Activated CD8-positive, alpha-beta memory T cell treated with anti-CD3 and anti-CD28 coated beads for 1 hour (primary cell): ENCODE measurements at places on chromosomes 2 and 18.

- DNase-seq = peak; percentile 64
Measured at GRCh38 chr18:77132369-77133050, at the start of gene MBP. Gene MBP, minus strand, starts transcription at chr18:77132783. Its CDS starts 27,522 bp downstream, at chr18:77105261.

GRCh38 chr18:43605224-43605623 is 327.9 kb upstream of the SYT4 start:
- DNase-seq = no peak

DNA sequence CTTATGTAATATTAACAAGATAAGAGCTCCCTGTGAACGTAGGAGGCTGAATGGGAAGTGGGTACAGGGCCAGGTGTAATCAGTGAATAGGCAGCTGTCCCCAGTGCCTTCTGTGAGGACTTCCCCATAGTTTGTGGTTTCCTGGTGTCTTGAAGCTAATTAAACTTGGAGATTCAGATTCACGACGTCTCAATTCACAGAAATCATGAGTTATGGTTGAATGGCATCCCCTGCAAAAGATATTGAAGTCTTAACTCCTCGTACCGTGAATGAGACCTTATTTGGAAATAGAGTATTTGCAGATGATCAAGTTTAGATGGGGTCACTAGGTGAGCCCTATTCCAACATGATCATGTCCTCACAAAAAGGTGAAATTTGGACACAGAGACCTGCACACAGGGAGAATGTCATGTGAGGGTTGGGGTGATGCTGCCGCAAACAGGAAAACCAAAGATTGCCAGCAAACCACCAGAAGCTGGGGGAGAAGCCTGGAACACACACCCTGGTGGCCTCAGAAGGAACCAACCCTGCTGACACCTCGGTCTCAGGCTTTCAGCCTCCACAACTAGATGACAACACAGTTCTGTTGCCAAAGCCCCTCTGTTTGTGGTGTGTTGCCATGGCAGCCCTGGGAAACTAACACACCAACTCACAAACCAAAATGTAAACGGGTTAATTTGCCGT is 13.2 kb downstream of the ARL4C start:
- DNase-seq = peak; percentile 66

- DNase-seq = no peak
Measured at GRCh38 chr2:178700136-178700535, 107.1 kb downstream of the TTN start.

DNA sequence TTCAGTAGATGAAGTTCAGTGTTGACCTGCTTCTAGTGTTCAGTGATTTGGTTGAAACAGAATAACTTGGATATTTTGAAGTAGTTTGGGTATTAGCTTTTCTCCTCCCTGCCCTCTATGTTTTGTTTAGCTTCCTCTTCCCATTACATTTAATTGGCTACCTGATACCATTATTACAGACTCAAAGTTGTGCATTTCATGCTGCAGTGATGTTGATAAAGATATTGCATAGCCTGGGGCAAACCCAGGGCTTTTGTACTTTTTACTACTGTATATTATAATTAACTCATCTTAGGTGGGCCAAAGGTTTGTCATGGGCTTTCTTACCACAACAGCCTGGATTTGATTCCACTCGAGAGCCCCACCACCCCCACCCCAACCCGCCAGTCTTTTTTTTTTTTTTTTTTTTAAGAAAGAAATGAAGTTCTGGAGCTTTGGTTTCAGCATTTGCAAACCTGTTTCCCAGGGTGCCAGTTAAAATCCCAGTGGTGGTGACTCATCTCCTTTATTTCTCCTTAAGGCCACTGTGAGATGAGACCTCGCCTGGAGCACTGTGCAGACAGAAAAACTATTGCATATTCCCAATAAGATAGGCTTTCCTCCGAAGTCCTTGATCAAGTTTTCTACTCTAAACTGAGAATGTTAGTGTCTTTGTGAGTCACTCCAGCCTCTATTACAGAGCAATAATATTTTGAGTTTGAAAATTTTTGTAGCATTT is 393.7 kb upstream of the FANCL start:
- no peak for DNase-seq

DNA sequence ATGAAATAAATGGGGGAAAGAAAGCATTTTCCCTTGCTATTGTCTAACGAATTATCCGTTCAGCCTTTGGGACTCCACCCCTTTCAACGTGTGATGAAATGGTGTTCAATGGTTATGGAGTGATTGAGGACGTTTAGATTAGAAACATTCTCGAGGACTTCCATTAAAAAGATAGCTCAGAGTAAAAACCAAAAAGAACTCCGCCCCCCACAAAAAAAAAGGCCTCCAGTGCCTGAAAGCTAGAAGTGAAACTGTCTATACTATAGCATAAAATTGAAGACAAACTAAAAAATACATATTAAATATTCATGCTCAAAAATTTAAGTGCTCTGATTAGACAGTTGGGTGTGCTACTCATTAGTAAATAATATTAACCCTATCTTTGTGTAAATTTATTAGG is 3.0 kb upstream of the ZNF516 start:
- DNase-seq = no peak

- DNase-seq = no peak
Measured at GRCh38 chr18:8812631-8813030, 107.3 kb downstream of the MTCL1 start.

- no peak for DNase-seq
Measured at GRCh38 chr2:54676656-54677055, 46.8 kb upstream of the EML6 start.

- DNase-seq = no peak
Measured at GRCh38 chr2:214676421-214677089, 132.9 kb downstream of the BARD1 start.

GRCh38 chr2:58631986-58632385 is 390.9 kb upstream of the FANCL start:
- DNase-seq = no peak

DNA sequence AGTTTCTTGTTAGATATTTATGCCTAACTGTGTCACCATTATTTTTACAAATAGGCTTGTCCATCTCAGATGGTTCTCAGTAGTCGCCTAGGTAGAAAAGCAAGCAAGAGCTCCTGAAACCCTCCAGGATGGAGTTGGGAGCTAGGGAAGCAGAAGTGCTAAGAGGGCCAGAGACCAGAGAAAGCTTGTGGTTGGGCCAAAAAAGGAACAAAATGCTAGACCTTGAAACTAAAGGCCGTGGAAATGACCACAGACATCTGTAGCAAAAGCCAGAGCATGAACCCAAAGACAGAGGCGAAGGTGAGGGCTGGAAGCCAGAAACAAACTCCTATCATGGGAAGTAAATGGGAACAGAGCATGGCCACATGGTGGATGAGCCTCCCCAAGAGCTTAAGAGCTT is 29.9 kb upstream of the RMDN2 start:
- DNase-seq = no peak

DNA sequence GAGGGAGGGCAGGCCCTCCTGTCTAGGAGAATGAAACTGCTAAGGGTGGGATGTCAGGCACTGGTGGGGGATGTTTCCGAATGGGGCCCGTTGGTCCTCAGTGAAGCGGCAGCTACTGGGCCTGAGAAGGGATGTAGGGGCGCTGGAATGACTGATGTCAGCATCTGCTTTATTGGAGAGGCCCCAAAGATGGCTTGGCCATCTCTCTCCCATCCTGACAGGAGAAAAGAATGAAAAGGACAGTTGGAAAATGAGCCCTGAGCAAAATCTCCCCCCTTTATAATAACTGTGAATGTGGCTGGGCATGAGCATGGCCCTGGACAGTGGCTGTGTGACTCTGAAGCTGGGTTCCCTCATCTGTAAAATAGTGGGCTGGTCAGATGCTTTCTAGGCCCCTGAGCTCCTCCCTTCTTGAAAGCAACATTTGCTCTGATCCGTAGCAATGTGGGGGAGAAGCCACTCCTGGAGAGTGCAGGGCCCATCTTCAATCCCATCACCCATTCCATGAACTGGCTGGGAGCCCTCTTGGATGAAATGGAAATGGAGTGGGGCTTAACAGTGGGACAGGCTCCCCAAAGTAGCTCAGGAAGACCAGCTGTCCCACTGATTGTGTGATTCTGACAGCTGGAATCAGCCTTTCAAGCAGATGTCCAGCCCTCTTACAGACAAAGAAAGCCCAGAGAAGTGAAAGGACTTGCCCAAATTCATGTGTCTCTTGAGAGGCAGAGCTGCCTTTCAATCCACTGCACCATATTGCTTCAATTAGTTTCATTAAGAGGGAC is 232.7 kb upstream of the SMAD2 start:
- no peak for DNase-seq

DNA sequence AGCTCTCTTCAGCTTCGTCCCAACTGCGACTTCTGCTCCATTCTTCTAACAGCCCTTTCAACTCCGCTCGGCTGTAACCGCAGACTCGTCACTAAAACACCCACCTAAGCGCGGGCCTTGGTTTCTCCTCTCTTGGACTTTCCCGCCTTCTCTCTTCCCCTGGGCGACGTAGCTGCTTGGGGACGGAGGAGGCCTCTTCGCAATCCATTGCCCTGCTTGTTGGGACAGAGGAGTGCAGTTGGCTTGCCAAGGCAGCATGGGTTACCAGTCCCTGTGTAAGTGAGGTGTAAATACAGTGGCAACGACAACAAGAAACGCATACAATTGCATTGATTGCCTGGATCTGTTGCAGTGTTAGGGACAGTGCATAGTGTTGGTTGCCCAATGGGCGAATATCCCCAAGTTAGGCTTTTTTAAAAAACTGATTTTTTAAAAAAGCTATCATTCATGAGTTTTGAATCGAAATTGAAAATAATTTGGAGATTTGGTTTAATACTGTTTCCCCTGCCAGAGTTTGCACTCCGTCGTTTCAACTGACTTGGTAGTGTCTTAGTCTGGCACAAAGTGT is 484 bp upstream of the DARS1 start:
- peak; percentile 47 for DNase-seq

DNA sequence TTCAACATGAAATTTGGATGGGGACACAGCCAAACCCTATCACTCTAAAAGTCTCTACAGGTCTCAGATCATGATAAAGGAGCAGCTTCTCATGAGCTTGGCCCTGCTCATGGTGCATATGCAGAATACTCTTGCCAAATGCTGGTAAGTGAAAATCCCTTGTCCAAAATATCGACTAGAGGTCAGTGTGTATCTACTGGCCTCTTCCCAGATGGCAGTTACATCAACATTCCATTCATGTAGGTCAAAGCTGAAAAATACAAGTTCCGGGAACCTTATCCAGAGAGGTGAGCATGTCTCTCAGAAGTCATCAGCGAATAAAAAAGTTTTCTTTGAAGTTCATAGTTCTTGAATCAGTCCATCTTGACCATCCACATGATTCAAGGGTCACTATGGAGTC is 7.6 kb upstream of the NT5C1B start:
- no peak for DNase-seq

- no peak for DNase-seq
Measured at GRCh38 chr2:40439473-40439872, 12.4 kb downstream of the SLC8A1 start.

- DNase-seq = no peak
Measured at GRCh38 chr2:136386046-136386445, 268.1 kb upstream of the CXCR4 start.

DNA sequence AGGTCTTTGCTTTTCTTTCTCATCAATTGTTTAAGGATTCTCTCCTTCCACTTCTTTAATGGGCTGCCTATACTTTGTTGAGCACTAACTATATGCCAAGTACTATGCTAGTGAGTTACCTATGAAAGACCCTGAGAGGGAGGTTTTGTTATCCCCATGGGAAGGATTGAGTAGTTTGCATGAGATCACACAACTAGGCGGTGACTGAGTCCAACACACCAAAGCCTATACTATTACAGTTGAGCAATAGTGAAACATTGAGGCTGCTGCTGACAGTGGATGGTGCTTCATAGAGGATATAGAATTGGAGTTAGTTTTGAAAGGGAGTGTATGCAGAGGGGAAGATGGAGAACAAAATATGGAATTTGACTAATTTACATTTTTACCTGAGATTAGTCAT is 15.8 kb downstream of the NABP1 start:
- DNase-seq = no peak

DNA sequence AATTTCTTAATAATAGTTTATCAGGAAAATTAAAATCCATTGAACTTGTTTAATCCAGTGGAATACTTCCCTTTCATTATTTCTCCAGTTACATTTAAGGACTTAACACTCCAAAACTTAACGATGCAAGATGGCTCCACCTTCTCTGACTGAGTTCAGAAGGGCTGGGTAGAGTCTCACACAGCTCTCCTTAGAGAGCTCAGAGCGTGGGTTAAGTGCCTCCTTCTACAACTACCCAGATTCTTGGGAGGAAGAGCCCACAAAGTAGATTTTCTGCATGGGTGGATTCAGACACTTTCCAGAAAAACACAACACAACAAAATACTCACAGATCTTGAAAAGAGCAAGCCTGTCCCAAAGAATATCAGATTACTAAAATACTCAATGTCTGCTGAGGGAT is 130.6 kb downstream of the THADA start:
- DNase-seq = no peak

- DNase-seq = peak; percentile 17
Measured at GRCh38 chr2:43676322-43677050, at the start of gene C1GALT1C1L. Gene C1GALT1C1L, minus strand, starts transcription at chr2:43676429. Its CDS starts 107 bp downstream, at chr2:43676322.

GRCh38 chr2:143700865-143701264 is 571.6 kb downstream of the ARHGAP15 start:
- no peak for DNase-seq

GRCh38 chr18:44465381-44465841 is 215.3 kb upstream of the SETBP1 start:
- DNase-seq = no peak

- no peak for DNase-seq
Measured at GRCh38 chr18:34956663-34957062, 84.5 kb upstream of the MAPRE2 start.

DNA sequence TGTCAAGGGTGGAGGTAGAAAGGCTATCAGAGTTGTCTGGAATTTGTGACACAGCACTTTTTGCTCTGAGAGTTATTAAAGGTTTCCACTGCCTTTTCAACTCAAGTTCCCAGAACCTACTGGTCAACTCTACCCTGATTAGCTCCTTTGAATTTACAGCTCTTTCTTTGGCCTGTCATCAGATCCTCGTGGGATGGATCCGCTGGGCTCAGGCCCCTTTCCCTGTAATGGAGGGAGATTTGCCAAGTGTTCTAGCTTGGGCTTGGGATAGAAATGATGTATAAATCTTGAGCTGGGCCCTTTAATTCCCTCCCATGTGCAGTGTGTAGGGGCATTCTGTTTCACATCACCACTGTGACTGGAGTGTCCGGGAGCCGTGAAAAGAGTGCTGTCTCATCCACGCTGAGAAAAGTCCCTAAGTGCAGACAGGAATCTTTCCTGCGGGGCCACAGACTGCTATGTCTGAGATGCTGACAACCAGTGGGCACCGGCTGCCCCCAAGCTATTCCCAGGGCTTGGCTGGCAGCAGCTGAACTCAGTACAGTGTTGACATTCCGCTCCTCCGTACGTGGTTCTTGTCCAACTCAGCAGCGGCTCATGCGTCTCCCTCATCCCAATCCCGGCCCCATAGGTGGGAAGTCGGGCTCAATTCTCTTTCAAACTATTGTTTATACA is 46.9 kb upstream of the ARHGAP28 start:
- DNase-seq = no peak

DNA sequence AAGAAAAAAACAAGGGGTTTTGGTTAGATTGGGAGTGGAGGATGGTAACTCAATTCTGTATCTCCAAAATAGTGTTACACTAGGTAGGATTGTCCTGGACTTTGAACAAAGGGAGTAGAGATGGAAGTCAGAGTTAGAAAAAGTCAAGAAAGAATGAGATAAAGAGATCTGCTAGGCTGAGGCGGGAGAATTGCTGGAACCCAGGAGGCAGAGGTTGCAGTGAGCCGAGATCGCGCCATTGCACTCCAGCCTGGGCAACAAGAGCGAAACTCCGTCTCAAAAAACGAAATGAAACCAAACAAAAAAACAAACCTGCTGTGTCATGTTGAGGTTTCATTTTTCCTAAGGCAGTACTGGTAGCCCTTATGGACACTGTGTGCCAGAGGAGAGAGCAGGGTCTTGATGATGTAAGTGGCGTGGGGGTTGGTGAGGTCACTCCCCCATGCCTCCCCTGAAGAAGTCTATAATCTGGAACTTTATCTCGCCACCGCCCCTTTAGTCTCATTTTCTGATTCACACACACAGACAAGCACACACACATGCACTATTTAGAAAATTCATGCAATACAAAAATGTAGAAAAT is 10.5 kb downstream of the DRC1 start:
- no peak for DNase-seq
